KG1 (cell line): ENCODE measurements at places on chromosomes 3 and 15.

GRCh38 chr3:17047894-17048293, 163.1 kb downstream of the PLCL2 start:
- DNase-seq, result no peak

- no peak for DNase-seq
Measured at GRCh38 chr3:70607469-70607868, 295.0 kb upstream of the MDFIC2 start.

GRCh38 chr3:29215948-29216347, 64.9 kb upstream of the RBMS3 start:
- DNase-seq, result no peak

GRCh38 chr3:24454856-24455255, 39.8 kb downstream of the THRB start:
- no peak for DNase-seq

DNA sequence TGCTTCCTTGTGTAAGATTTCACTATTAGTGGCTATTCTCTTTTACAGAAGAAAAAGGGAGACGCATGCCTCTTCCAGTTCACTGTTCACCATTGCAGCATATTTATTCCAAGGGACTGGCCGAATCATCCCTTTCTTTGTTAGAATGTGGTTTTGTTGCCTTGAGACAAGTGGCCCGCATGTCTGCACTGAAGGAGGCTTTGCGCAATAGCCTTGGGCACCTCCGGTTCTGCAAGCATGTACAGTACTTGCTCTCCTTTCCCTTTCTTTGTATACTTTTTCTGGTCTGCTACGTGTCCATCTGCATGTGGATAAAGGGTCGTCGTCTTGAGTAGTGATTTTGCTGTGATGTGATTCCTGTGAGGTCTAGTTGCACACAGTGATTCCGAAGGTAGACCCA, 43.0 kb downstream of the FLNB start:
- DNase-seq, result no peak

DNA sequence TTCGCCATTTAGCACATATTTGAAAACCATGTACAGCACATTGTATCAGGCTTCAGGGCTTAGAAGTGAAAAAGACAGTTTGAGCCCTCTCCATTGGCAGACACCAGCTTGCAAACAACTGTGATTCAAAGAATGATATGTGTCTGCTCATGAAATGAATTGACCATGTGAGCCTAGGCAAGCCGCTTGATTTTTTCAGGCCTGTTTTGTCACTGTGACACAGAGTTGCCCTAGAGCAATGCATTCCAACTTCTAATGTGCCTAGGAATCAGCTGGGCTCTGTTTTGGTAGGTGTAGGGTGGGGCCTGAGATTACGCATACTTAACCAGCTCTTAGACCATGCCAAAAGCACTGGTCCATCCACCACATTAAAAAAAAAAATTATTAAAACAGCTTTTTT, 53.0 kb downstream of the ATP2C1 start:
- DNase-seq, result no peak

DNA sequence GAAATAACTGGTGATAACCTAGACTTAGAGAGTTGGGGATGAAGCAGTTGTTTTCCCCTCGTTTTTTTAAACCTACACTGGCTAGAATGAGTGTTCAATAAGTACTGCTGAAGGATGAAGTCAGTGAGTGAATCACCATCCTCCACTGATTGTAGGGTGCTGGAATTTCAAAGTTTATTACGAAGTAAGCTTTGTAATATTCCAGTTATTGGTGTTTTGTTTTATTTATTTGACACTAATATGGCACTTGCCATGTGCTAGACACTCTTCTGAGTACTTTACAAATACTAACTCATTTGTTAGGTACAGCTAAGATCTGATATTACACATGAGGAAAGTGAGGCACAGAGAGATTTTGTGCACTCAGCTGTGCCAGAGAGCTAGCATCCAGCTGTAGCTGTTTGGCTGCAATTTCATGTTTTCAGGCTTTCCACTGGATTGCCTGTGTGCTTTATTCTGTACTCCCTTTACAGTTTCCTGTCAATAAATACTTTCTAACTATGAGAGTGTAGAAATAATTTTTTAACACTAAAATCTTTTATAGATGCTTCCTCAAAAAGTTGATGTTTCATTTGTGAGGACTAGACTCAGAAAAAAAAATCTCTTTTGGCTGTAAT, 5.8 kb downstream of the MAP2K5 start:
- no peak for DNase-seq

GRCh38 chr15:66716656-66717020, 14.6 kb downstream of the SMAD6 start:
- DNase-seq, result no peak

DNA sequence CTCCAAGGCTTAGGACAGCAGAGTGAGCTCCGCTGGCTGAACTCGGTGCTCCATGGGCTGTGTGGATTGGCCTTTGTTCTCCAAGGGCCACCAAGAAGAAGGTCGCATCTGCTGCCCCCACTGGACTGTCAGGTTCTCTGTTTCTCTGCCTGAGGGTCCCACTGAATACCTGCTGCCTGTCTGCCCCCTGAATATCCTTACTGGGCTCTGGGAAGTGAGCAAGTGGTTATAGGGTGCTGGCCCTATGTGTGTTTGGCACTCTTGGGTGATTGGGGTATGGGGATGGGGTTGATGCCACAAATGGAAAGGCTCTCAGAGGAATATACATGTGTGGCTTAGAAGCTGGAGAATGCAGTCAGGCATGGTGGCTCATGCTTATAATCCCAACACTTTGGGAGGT, 82.3 kb downstream of the THSD4 start:
- DNase-seq, result no peak

- DNase-seq, result no peak
Measured at GRCh38 chr3:52831500-52832301, 1.2 kb upstream of the ITIH4 start.

DNA sequence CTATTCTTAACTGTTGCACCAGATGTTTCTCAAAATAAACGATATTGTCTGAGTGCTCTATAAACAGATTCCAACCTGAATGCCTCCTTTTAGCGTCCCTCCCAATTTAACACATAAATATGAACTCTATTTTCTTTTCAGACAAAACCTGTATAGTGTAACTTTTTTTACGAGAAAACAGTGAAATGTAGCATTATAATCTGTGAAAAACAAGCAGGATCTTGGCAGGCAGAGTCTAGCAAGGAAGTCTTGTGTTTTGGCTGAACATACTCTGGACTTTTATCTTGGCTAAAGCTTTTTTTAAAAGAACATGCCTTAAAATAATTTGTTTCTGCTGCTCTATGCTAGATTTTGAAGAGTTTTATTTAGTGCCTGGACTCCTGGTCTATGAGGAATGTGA, 150.5 kb downstream of the ROBO2 start:
- DNase-seq, result no peak

- no peak for DNase-seq
Measured at GRCh38 chr3:171835116-171835515, 8.0 kb upstream of the TMEM212 start.
